Spinal cord (tissue), 10 donors: ENCODE measurements at places on chromosomes 2 and 18. TPM values are rescaled to one million over a fixed set of nuclear protein-coding genes. Genes with fewer than 3 reads are reported as not detected.

Gene RAB12
- total RNA-seq = 44.9 TPM

Gene MERTK
- 16.8 TPM for total RNA-seq

Gene GALNT14
- total RNA-seq = 8.4 TPM

Gene FEZ2
- total RNA-seq = 79.6 TPM

Gene ACADL
- 4.8 TPM for total RNA-seq

Gene DCDC2C
- total RNA-seq = 0.99 TPM

Gene ATOH8
- 5.8 TPM for total RNA-seq

Gene GAL3ST2
- 0.50 TPM for total RNA-seq

Gene DYNAP
- total RNA-seq = not detected

Gene RAB31
- total RNA-seq = 59.0 TPM

Gene NRP2
- total RNA-seq = 66.8 TPM

Gene AQP12A
- not detected for total RNA-seq

Gene FOXI3
- total RNA-seq = 0.10 TPM

Gene NEMP2
- total RNA-seq = 5.7 TPM

Gene ARHGEF33
- total RNA-seq = 4.0 TPM

Gene ZNF638
- total RNA-seq = 317 TPM

Gene ABCG5
- 0.10 TPM for total RNA-seq

Gene ADAM23
- total RNA-seq = 52.1 TPM

Gene GPR75
- total RNA-seq = 10.0 TPM

Gene EGR4
- total RNA-seq = not detected

Gene CDKL4
- total RNA-seq = 9.1 TPM

Gene RALB
- total RNA-seq = 60.4 TPM

Gene PFN4
- total RNA-seq = 4.5 TPM

Gene GCKR
- 0.77 TPM for total RNA-seq

Gene NAT8
- not detected for total RNA-seq

Gene LOXHD1
- 0.22 TPM for total RNA-seq

Gene COL4A3
- 1.7 TPM for total RNA-seq

Gene NETO1
- 37.1 TPM for total RNA-seq

Gene C2orf76
- total RNA-seq = 23.6 TPM

Gene NEUROD1
- total RNA-seq = 0.39 TPM

Gene PIEZO2
- 110 TPM for total RNA-seq

Gene NMUR1
- 0.39 TPM for total RNA-seq

Gene SKOR2
- 1.3 TPM for total RNA-seq

Gene REEP1
- 118 TPM for total RNA-seq

Gene DSEL
- total RNA-seq = 45.3 TPM

Gene ARHGAP28
- total RNA-seq = 27.8 TPM

Gene PLGLB1
- total RNA-seq = 10.0 TPM

Gene LIPG
- total RNA-seq = 4.2 TPM

Gene ZEB2
- 173 TPM for total RNA-seq

Gene ANKRD30B
- 0.20 TPM for total RNA-seq

Gene MRPL33
- 178 TPM for total RNA-seq

Gene ANKRD39
- 12.6 TPM for total RNA-seq
